ENCODE measurements at places on chromosomes 3 and 15.

DNA sequence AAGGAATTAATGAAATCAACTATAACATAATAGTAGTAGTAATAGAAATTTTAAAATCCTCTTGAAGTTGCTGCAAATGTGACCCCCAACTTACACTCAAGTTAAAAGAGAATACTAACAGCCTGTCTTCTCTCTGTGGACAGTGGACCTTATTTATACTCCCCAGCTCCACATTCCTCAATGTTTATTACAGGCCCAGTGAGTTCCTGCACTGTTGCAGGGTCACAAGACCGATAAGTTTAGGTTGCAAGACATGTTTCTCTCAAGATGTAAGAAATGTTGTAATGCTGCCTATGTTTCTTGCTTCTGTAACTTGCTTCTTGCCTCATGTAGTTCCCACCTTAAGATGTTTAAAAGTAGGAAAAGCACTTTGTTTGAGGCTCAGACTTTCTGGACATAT, 888.1 kb downstream of the PDCD6IP start:
- no peak for DNase-seq

DNA sequence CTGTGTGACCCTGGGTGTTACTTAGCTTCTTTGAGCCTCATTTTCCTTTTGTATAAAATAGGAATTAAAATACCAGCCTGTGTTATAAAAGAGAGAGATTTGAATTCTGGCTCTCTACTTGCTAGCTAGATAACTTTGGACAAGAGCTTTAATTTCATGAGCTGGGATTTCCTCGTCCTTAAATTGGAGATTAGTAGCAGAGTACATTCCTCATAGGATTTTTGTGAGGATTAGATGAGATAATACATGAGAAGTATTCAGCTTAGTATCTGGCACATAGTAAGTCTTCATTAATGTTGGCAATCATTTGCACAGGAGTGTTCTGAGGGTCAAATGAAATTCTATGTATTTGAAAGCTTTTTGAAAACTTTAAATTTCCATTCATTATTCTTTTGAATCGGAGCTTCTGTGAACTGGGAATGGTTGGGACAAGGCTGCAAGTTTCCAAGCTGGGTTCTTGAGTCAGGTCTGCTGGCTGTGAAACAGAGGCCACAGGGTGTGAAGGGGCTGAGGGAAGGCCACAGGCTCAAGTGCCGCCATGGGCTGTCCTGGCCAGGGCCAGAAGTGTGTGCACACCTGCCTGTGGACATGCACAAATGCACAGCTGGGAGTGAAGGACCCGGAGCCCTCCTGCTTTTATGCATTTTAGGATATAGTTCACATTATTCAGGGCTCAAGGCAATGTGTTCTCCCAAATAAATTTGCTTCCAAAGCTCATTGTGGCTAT, 17.2 kb downstream of the ALPK3 start:
- DNase-seq, result no peak

DNA sequence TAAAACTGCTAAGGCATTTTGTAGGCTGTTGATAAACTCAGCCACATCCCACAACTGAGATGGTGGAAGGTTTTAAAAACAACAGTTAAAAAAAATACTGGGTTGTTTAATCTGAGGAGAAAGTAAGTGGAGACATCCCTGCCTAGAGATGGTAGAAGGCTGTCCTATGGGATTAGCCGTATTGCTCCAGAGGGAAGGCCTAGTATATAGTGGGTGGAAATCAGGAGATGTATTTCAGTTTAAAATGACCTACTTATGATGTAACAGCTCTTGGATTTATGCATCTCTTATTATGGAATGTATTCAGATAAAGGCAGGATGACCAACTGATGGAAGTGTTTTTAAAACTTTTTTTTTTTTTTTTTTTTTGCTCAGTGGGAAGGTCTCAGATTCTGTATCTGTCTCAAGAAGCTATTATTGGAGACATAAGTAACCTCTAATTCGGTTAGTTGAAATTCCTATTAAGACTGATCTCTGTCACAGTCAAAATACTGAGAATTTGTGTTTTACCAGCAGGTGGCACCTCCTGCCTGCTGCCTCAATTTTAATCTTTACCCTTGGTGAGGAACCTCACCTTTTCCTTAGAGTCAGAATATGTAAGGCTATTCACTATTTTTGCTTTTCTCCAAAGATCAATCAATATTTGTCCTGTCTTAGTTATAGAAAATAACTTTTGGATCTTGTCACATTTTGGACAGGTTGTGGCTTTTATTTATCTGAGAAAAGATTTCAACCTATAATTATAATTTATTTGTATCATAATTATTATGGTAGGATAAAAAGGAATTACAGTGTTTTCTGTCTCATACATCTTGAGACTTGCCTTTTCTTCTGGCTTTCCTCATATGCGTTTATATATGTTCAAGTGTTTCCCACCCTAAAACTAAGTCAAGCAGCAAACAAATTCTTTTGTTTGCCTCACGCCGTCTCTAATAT, 63.0 kb downstream of the VPS8 start:
- DNase-seq, result peak; percentile 52

GRCh38 chr3:29686889-29687592, 406.2 kb downstream of the RBMS3 start:
- DNase-seq, result peak; percentile 83

- DNase-seq, result peak; percentile 50
These were observed 179.4 kb downstream of the GBE1 start for GRCh38 chr3:81581966-81582599.

- DNase-seq, result no peak
These were observed 654.6 kb downstream of the MECOM start for GRCh38 chr3:169008776-169009358.

- DNase-seq, result no peak
These were observed 70.2 kb downstream of the CLDN1 start for GRCh38 chr3:190252080-190252479.

All from endothelial cell of umbilical vein (primary cell).